Activated CD4-positive, alpha-beta T cell treated with anti-CD3 and anti-CD28 coated beads, Interleukin-2, amount 10 ng/mL, durations not matched to agents 7 days and 5 days (primary cell): ENCODE measurements at places on chromosomes 1 and 21. TPM values are rescaled to one million over a fixed set of nuclear protein-coding genes. Genes with fewer than 3 reads are reported as not detected.

DNA sequence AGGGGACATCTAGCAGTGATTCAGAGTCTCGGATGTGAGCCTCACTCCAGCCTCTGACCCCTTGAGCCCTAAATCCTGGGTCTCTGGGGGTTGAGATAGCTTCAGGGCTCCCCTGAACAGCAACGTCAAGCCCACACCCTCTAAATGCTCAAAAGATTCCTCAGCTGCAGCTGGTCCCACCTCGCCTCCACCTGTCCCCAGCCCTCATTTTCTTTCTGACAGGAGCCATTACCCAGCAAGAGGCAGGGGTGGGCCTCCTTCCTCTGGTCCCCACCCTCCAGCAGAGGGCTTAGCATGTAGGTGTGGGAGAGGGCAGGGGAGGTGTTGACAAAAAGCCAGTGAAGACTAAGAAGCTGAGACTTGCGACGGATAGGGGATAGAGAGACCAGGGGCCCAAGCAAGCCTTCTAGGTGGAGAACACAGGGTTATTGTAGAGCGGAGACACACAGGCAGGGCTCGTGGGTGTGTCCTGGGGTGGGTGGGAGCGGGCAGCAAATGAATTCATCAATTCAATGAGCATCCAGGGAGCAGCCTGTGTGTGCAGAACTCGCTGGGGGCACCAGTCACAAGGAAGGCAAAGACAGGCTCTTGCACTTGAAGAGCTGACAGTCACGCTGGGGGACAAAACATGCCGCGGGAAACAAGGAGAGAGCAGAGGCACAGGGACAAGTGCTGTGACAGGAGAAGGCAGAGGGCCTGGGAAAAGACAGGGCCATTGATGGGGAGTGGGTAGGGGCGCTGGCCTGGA lies 48.9 kb upstream of the GOLT1A start:
- no peak for DNase-seq

- no peak for DNase-seq
Observed at GRCh38 chr1:177669161-177669560, 300.7 kb downstream of the SEC16B start.

The MSH4 gene
- total RNA-seq, result 0.40 TPM

GRCh38 chr1:165034136-165034809 lies 322.2 kb downstream of the LMX1A start:
- DNase-seq, result no peak

The KRTCAP2 gene
- total RNA-seq, result 183 TPM

The RGS18 gene
- total RNA-seq, result 0.30 TPM

The WNT4 gene
- not detected for total RNA-seq

- DNase-seq, result no peak
Observed at GRCh38 chr1:221074332-221074731, 195.1 kb downstream of the HLX start.

DNA sequence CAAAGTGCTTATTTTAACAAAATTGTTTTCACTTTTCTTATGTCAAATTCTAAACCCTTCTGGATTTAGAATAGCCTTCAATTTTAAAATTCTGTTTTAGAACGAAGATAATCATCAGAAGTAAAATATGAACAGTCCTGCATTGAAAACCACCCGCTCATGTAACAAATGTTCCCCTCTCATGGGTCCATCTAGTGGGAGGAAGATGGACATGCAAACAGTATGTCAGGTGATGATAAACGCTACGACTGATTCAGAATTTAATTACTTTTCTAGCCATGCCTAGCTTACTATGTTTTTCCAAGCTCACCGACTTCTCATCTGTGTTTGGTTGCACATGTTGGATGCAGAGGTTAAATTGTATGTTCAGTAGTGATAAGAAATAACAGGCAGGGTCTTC lies 23.5 kb downstream of the SOD1 start:
- DNase-seq, result no peak

The SGIP1 gene
- not detected for total RNA-seq

- DNase-seq, result no peak
Observed at GRCh38 chr1:101135526-101135925, 101.3 kb upstream of the S1PR1 start.

DNA sequence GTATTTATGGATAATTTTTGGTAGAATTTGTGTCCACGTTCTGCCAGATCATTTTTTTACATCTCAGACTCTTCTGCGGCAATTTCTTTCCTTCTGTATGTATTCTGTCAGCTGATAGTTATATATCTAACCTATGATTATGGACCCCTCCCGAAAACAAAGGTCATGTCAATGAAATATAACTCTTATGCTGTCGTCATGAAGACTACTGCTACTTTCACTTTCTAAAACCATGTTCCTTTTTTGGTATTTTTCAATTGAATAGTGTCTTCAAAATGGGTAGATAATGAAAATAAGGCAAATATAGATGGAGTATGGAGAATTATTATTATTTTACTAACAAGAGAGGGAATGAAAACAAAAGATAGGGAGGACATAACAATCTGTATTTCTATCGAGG lies 3.2 kb downstream of the ANGPTL1 start:
- DNase-seq, result no peak

DNA sequence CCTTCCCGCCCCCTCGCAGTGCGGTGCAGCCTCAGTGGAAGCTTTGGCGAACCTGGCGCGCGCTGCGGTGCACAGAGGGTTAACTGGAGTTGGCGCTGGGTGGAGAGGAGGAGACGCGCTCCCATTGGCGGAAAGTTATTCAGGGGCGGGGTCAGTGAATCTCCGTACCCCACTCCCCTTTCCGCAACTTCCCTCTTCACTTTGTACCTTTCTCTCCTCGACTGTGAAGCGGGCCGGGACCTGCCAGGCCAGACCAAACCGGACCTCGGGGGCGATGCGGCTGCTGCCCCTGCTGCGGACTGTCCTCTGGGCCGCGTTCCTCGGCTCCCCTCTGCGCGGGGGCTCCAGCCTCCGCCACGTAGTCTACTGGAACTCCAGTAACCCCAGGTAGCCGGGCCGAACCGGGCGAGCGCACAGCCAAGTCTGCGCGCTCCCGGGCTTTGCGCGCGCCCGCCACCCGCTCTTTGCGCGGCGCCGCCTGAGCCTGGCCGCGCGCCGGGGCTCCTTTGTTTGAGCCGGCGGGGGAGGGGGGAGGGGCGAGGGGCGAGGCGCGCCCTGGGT lies at the start of gene EFNA4:
Gene EFNA4 (plus strand): TSS at position 191 of the 561 bp plus-strand sequence. CDS start 84 bp downstream, at position 275.
- DNase-seq, result peak; percentile 91

GRCh38 chr1:156550346-156550745 lies 22.0 kb downstream of the IQGAP3 start:
- no peak for DNase-seq

GRCh38 chr1:167066333-167067122 lies 23.6 kb downstream of the GPA33 start:
- peak; percentile 78 for DNase-seq

DNA sequence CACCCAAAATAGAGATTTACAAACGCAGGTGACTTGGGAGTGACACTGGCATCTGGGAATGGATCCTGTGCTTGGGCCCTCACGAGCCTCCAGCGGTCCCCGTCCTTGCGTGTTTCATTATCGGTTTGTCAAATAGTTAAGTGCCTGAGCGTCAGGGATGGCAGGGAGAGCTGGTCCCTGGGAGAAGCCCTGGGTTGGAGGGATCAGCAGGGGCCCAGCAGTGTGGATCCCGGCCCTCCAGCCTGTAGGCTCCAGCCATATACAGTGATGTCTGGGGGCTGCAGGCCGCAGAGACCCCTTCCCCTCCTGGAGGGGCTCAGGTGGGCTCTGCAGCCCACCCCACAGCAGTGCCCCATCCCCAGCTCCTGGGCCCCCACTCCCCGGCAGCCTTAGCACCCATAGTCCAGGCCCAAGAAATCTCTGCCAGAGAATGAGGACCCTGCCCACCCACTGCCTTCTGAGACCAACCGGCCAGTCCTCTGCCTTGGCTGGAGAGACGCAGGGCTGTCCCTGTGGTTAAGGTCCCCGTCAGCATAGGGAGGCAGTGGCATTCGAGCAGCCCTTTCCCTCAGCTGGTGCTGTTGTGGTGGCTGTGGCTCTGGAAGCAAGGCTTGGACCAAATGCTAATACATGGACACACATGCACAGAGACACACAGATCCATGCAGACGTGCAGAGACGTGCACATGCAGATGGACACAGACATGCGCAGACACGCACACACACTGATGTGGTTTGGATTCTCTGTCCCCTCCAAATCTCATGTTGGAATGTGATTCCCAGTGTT lies 2.4 kb upstream of the SLC19A1 start:
- no peak for DNase-seq

DNA sequence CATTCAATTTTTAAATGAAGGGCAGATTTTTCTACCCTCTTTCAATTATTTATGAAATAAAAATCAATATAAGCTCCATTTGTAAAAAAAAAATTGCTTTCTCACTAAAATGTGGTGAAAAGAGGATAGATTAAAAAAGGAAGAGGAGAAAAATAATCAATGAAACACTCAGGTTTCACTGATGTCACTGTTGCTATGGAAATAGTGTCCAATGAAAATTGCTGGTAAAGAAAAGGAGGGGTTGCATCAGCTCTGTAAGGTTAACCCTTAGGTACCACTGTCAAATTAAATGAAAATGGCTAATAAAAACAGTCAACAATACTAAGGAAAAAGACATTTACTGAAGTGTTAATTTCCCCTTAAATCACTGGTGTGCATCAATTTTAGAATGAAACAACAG lies 91.6 kb upstream of the TTC39A start:
- no peak for DNase-seq

The WASF2 gene
- 143 TPM for total RNA-seq

The PTP4A2 gene
- total RNA-seq, result 334 TPM

DNA sequence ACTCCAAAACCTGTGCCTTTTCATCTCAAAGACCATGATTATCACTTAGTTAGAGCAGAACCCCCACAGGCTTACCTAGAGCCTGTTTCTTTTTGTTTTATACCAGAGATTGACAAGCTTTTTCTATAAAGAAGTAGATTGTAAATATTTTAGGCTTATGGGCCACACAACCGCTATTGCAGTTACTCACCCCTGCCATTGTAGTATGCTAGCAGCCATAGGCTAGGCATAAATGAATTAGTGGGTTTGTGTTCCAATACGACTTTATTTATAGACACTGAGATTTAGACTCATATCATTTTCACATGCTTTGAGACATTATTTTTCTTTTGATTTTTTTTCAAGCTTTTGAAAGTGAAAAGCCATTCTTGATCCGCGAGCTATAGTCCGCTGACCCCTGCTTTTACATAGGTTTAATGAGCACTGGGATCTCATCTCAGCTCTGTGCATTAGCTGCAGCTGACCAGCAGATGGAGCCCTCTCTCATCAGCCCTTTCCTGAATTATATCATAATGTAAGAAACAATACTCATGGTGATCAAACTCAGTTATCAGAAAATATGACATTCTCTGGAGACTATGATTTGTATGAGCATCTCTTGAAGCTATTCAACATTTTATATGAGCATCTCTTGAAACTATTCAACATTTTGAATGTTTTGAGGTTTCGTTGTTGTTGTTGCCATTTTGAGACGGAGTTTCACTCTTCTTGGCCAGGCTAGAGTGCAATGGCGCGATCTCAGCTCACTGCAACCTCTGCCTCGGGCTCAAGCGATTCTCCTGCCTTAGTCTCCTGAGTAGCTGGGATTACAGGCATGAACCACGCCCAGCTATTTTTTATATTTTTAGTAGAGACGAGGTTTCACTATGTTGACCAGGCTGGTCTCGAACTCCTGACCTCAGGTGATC lies 111.9 kb upstream of the L1TD1 start:
- peak; percentile 50 for DNase-seq

The CD1B gene
- not detected for total RNA-seq

- no peak for DNase-seq
Observed at GRCh38 chr1:147218606-147219005, 6.5 kb downstream of the FMO5 start.

- no peak for DNase-seq
Observed at GRCh38 chr1:197285526-197286205, 17.6 kb downstream of the CRB1 start.

DNA sequence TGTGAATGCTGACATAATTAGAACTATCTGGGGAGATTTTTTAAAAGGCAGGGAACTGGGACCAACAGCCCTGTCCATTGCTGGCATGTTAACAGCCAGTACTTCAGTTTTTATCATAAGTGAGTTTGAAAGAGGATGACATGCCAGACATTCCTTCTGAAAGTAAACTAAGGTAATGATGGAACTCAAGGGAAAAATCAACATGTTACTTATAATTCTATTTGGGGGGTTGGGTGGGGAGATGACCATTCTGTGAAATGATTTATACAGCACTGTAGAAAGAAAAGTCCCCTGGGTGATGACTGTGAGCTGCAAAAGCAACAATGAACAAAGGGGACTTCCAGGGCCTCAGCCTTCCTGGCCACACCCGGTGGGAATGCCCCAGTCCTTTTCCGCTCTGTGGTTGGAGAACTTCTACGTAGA lies 5.4 kb upstream of the LAMC2 start:
- peak; percentile 7 for DNase-seq
